Cerebellar nuclear complex (tissue), 1 donor: ENCODE measurements at places on chromosomes 11 and 22.

- no peak for DNase-seq
Measured at GRCh38 chr11:36390963-36391471, 94.9 kb downstream of the PRR5L start.

DNA sequence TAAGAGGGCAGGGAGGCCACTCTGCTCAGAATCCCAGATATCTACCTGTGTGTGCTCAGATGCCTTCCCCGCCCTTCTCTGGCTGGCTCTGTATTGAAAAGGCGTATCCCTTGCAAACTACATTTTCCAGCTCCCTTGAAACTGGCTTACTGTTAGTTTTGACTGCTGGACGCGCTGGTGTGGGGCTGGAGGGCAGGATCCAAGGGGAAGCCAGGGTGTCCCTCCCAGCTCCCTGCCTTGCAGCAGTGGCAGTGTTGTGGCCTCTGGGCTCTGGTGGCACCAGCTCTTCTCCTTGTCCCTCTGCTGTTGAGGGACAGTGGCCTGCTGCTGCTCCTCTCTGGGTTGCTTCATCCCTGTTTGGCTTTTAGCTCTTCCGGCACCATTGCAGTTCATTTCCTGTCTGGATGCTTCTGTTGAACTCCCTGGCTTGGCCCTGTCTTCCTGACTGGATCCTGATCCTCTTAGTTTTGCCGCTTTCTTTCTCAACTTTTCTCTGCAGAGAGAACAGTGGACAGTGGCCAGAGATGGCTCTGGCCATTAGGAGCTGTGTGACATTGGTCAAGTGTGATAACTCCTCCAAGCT, 107.1 kb upstream of the PARVA start:
- no peak for DNase-seq

DNA sequence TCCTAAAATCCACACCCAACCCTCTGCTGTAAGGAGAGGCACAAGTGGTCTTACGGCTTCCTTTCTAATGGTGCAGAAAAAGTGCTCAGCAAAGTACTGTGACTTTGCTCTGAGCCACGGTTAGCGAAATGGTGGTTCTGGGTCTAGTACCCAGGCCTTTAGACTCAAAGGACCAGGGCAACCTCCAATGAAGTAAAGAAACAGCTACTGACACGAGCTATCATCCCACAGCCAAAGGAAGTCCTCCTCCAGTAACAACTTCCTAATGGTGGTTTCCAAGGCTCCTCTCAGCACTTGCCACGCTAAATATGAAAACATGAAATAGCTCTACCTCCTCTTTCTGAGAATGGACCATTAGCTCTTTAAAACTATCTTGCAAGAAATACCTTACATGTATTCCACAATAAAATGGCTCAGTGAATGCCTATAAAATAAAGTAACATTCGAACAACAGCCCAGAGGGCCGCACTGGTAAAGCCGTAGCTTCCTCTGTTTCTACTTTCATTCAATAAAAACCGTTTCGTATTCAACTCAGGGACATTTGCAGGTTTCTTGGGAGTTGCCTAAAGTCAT, 122.4 kb downstream of the ETS1 start:
- no peak for DNase-seq

DNA sequence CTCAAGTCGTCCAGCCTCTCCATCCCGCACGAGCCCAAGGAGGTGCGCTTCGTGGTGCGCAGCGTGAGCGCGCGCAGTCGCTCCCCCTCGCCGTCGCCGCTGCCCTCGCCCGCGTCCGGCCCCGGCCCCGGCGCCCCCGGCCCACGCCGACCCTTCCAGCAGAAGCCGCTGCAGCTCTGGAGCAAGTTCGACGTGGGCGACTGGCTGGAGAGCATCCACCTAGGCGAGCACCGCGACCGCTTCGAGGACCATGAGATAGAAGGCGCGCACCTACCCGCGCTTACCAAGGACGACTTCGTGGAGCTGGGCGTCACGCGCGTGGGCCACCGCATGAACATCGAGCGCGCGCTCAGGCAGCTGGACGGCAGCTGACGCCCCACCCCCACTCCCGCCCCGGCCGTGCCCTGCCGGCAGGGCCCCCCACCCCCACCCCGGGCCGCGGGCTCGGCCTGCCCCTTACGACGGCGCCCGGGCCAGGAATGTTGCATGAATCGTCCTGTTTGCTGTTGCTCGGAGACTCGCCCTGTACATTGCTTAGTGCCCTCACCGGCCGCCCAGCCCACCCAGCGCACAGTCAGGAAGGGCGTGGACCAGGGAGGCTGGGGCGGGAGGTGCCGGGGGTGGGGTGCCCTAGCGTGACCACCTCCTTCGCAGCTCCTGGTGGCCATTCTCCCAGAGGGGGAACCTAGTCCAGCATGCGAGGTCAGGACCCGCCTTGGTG, 6.9 kb upstream of the ACR start:
- DNase-seq = no peak

GRCh38 chr11:14642873-14643696, 519 bp upstream of the PDE3B start:
- no peak for DNase-seq

DNA sequence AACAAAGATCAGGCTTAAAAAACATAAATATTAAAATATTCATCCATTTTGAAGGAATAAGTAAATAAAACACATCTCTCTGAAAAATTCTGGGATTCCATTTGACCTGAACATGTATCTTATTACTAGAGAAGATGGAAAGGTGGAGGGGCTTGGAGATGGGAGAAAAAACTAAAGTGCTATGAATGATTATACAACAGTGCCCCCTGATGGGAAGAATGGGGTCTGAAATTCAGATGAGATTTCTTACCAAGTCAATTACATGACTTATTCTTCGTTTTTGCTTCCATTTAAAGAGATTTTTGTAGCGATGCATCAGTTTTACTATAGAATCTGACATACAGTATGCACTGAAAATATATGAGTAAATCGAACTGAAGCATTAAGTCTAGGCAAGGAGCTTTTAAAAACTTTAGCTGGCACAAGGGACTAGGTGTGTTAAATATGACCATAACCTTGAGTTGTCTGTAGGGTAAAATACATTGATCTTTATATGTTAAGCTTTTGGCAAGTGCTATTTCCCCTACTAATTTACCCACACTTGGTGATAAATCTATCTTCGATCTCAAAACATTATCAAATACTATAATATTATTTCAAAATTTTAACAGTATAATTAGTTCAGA, 718.8 kb downstream of the CNTN5 start:
- no peak for DNase-seq

DNA sequence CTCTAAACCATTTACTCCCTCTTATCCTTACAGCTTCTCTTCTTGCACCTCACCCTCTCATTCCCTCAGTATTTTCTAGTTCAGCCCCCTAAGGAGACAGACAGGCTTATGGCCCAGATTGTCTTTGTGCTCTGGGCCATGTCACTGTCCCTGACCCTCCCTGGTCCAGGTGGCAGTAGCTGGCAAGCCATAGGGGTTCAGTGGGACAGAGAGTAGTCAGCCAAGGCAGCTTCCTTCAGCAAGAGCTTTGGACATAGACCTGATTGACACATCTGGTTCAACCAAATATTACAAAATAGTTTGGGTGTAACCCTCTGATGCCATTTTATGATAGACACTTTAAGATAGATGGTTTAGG, 53.9 kb downstream of the NCAM1 start:
- DNase-seq = no peak

GRCh38 chr11:18502352-18502751, 24.4 kb downstream of the TSG101 start:
- DNase-seq = no peak

DNA sequence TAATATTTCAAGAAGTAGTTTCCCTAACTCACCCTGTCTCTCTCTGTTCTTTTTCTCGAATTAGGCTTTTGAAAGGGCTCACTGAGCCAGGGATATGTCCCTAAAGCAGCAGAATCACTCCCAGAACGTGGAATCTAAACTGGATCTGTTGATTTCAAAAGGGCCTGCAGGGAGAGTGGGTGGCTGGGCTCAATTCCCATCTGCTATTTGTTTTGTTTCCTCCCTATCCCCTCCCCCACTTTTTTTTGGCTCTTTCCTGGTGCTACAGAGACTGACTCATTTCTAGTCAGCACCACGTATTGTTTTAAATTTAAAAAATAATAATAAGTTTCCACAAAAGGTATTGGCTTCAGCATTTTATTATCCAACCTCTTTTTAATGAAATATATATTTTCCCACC, 961.5 kb downstream of the FAM181B start:
- no peak for DNase-seq
